NCI-H1417 (cell line): ENCODE measurements at places on chromosomes 12 and 14.

- DNase-seq = no peak
Observed at GRCh38 chr14:72796935-72797334, 97.0 kb downstream of the DPF3 start.

DNA sequence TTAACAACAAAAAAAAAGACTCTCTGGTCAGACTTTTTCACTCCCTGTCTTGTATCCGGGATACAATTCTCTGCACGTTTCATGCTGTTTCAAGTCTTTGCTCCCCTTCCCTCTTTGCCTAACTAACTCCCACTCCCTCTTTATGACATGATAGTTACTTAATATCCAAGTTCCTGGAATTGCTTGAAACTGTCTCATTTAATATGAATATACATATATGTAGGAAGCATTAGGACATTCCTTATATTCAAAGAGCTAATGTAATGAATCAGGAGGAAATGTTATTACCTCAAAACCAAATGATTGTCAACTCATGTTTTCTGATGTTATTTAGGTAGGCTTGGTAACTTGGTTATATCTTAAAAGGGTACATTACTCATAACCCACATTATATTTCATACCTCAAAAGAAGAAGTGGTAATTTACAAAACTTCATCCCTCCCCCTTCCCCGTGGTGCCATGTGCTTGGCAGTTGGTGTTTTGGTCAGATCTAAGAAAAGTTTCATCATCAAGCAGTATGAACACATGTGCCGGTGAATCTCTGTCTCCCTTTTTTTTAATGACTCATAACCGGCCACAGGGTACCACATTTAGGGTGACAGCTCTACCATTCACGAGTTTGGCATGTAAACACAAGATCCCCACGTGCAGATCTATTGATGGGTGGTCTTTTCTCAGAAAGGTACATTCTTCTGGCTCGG is 56.5 kb downstream of the HCAR2 start:
- DNase-seq = no peak

DNA sequence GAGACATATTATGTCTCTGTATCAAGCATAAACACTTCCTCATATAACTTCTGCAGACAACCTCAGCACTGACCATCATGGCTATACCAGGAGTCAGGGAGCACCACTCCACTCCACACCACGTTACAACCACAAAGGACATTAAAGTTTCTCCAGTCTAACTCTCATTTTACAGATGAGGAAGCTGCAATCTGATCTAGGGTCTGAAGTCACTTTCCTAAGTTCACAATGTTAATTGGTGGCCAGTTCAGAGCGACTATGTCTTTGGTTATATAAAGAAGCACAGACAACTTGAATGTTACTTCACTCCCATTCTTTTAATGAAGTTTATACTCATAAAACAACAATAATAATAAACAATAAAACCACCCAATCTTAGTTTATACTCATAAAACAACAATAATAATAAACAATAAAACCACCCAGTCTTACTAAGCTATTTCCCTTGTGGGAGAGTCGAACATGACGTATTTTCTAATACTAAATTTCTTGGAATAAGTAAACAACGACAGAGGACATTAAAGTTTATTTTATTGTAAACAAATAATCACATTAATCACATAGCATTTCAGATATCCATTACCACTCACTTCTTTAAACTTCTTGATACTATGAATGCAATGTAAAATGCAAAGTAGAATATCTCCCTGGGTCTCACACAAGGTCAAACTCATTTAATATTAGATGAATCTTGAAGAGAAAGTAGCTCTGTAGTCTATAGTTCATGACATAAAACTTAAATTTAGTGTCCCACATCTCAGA is 72.4 kb upstream of the SSTR1 start:
- DNase-seq = no peak

- DNase-seq = no peak
Observed at GRCh38 chr14:65860956-65861611, 448.6 kb downstream of the FUT8 start.

DNA sequence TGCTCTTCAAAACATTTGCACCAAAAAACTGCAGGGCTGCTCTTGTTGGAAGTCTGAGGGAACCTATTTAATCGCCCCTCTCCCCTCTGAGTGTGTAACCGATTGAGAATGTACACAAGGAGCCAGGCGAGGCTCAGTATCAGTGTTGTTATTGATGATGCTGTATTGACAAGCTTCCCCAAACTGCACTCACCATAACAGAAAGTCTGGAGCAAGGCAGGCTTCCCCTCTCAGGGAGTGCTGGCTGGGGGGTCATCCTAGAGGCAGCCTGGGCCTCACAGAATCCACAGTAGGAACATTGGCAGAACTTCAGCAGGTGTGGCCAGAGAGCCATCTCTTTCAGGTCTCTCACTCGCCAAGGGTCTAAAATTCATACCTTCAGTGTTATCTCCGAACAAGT is 58.1 kb upstream of the TUNAR start:
- DNase-seq = no peak

DNA sequence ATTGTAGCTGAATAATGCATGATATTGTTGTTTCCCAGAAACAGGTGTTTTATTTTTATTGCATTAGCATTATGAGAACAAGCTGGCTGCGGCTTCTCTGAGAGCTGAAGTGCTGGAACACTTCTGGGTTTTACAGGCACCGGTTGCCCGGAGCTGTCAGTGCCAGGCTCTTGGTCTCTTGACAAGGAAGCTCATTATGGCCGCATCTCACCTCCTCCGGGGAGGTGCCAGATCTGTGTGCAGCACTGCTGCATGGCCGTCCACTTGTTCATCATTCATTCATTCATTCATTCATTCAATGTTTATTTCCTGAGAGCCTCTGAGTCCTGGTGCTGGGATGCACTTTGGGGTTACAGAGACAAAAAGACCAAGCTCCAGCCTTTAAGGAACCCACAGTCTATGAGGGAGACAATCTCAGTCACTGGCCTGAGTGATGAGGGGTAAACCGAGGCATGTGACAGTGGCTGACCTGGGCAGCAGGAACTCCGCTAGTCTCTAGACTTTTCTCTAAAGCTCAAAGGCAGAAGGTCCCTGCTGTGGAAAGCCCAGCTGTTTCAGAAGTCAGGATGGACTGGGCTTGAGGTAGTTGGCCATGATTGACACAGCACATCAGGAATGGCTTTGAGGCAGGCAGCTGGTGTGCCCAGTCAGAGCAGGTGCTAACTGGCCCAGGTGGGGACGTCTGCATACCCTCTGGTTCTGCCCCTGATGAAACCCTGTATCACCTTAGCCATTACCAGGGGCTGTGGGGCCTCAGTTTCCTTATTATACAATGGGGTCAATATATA is 181.0 kb downstream of the ADGRD1 start:
- no peak for DNase-seq
